Fibroblast of skin of right quadriceps (primary cell): ENCODE measurements at places on chromosomes 1 and 21.

- no peak for DNase-seq
Measured at GRCh38 chr1:51986718-51987117, 3.8 kb downstream of the RAB3B start.

GRCh38 chr1:232328486-232329102 lies 301.3 kb downstream of the SIPA1L2 start:
- DNase-seq: no peak

GRCh38 chr1:156590326-156591180 lies 1.0 kb upstream of the NAXE start:
- no peak for DNase-seq

DNA sequence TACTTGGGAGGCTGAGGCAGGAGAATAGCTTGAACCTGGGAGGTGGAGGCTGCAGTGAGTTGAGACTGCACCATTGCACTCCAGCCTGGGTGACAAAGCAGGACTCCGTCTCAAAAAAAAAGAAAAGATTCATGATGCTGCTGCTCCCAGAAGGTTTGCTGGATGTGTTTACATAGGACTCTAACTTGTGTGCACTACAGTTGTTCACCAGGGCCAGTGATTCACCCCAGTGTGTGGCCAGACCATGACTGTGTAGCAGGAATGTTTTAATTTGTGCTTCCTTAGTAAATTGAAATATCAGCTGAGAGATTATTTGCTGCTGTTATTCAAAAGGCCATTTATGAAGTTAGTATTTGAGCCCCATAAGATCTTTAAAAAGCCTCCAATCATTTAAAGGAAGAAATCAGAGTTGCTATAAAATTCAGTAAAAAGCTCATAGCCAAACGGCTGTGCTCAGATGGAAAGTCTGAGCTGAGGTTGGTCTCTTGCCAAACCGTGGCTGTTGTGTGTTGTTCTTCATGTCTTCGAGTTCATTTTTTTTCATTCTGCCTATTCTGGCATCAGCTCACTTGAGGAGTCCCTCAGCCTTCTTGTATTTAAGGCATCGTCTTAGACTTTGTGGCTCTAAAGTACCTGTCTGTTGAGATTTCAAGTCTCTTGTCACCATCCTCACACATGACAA lies 18.1 kb upstream of the PGD start:
- DNase-seq: peak; percentile 87

DNA sequence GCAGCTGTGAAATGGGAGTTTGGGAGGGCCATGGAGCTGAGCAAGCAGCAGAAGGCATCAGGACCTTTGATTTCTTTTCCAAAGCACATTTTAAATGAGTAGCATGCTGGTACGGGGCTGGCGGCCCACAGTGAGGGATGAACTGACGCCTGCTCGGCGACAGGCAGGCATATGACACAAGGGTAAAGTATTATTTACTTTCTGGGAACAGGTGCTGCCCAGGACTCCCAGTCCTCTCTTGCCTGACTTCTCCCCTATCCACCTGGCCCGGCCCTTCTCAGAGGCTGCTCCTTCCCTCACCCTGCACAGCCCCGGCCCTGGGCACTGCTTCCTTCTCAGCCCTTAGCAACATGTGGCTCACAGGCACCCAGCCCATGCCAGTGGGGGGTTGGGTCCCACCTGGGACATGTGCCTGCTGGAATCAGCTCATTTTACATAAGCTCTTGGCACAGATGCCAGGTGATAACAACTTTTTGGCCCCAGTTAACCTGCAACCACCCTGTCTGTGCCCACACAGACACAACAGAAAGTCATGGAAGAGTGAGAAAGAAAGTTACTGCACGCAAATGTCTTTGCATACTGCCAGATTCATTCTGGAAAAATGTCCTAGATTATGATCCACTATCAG lies 112.3 kb upstream of the GADD45A start:
- no peak for DNase-seq

- peak; percentile 31 for DNase-seq
Measured at GRCh38 chr1:63316984-63317816, 5.2 kb upstream of the FOXD3 start.

DNA sequence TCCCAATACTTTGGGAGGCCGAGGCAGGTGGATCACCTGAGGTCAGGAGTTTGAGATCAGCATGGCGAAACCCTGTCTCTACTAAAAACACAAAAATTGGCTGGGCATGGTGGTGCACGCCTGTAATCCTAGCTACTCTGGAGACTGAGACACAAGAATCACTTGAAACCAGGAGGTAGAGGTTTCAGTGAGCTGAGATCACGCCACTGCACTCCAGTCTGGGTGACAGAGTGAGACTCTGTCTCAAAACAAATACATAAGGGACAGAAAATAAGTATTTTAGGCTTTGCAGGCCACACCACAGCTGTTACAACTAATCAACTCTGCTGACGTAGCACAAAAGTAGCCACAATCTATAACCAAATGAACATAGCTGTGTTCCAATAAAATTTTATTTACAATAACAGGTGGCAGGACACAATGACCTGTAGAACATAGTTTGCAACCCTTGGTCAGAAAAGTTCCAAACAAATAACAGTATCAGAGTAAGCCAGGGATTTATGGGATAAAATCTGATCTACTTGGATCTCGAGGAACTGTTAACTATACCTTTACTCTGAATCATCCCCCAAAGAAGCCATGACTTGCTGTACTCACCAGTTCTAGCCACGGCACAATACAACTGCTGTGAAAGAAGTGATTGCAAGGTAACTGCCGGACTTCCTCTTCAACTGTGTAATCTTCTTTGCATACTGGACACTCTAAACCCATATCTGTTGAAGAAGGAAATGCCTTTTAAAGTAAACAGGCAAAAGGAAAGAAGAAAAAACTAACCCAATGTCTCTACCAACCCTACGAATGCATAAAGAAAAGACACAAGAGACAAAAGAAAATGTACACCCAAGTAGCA lies 28.3 kb downstream of the CD160 start:
- no peak for DNase-seq

DNA sequence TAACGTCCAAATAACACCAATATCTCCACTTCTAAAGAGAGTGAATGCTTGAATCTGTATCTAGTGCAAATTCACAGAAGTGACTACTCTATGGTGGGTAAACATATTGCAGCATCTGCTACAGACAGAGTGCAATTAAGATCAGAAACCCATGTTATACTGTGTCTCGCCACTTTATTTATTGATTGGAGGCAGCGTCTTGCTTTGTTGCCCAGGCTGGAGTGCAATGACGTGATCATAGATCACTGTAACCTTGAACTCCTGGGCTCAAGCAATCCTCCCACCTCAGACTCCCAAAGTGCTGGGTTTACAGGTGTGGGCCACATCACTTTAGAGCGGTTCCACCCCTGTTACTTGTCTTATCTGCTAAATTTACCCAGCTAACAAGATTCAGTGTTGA lies 57.0 kb downstream of the HLCS start:
- peak; percentile 12 for DNase-seq

- no peak for DNase-seq
Measured at GRCh38 chr1:205623646-205624045, 8.2 kb downstream of the ELK4 start.

DNA sequence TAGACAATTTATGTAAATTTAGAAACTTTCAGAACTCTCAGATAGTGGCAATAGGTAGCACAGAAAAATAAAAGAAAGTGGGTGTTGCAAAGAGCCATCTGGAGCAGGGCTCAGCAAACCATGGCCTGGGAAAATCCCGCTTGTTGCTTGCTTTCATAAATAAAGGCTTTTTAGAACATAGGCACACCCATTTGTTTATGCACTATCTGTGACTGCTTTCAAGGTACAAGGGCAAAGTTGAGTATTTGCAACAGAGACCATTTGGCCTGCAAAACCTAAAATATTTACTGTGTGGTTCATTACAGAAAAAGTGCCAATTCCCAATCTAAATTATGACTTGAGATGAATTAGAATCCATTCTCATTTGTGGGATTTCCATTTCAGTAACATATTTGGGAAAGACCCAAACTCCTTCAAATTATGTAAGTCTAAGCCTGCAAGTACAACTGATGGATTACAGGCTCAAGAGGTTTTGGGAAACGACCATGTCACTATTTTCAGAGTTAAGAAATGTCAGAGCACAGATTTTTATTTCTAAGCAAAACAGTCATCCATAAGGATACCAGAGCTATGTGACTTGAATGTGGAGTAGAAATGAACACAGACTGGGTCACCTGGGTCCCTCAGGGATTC lies 43.5 kb upstream of the DPT start:
- no peak for DNase-seq

DNA sequence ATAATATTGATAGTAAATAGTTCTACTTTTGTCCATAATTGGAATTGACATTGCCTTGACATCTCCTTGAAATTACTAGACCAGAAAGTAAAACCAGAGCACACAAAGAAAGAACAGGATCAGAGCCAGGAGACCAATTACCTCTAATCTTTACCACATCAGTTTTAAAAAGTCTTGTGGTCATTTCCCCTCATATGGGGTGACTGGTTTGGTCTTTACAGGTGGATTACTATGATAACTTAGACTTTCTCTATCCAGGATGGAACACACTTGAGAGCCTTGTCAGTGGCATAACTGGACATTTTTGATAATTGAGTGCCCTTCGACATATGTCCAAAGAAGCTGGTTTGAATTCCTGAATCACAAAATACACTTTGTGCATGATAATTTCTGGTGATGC lies 1148.1 kb upstream of the NCAM2 start:
- no peak for DNase-seq

- DNase-seq: no peak
Measured at GRCh38 chr21:28749536-28749935, 243.1 kb downstream of the LTN1 start.

DNA sequence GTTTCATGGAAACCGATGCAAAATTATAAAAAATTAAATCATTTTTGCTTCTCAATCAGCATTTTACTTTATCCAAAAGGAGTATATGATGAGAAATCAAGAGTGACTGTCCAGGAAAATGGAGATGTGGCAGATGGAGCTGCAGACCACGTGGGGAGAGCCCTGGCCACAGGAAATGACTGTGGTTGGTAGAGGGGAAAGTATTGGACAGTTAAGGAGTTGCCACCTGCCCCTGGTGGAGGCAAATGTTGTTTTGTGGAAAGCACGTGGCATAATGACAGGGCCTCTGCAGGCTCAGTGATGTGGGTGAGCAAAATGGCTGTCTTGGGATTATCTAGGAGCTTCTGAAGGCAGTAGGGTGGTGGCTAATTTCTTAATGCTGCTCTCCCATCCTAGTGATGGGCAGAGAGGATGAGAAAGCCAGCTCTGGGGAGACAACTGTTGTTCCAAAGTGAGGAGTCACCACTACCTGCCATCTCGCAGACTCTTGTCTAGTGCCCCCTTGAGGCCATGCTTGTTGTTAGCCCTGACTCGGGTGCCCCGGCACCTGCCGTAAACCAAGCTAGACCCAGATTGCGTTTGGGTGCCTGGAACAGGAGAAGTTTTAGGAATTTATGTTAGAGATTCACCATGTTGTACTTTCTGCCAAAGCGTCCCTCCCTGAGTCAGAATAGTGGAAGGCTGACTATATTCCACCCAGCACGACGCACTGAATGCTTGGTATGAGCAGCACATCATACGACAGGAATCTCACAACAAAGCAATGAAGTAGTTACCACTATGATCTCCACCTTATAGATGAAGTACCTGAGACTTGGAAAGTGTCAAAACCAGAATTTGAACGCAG lies 144.0 kb downstream of the ROR1 start:
- no peak for DNase-seq

DNA sequence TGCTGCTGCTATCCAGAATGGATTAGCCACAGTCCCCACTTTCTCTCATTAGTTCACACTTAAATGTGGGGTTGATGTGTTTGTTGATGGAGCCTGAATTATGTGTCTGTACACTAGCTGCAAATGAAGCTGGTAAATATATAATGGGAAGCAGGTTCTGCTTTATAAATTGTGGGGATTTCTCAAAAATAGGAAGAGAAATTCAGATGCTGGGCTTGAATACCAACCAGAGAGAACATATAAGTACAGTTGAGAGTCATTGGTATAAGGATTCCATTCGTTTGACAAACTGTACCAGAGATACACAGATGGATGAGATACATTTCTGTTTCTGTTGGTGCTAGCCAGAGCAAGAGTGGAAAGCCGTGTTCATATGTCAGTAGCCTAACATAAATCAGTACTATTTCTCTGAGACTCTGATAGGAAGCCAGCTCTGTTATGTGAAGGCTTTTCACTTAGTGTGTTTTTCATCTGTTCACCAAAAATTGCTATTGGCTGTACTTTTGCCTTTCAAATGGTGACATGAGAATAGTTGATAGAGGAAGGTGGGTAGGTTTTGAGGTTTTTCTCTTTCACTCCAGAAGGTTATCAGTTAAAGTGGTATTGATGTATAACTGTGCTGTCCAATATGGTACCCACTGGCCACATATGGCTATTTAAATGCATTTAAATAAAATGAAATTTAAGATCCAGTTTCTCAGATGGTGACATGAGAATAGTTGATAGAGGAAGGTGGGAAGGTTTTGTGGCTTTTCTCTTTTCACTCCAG lies 15.6 kb downstream of the SMG7 start:
- no peak for DNase-seq

- DNase-seq: no peak
Measured at GRCh38 chr1:61490924-61491323, 234.0 kb downstream of the TM2D1 start.

- no peak for DNase-seq
Measured at GRCh38 chr1:10873189-10873588, 76.7 kb upstream of the CASZ1 start.

- DNase-seq: no peak
Measured at GRCh38 chr1:218298398-218298797, 13.3 kb downstream of the RRP15 start.
